ENCODE measurements at places on chromosomes 5 and 9.

DNA sequence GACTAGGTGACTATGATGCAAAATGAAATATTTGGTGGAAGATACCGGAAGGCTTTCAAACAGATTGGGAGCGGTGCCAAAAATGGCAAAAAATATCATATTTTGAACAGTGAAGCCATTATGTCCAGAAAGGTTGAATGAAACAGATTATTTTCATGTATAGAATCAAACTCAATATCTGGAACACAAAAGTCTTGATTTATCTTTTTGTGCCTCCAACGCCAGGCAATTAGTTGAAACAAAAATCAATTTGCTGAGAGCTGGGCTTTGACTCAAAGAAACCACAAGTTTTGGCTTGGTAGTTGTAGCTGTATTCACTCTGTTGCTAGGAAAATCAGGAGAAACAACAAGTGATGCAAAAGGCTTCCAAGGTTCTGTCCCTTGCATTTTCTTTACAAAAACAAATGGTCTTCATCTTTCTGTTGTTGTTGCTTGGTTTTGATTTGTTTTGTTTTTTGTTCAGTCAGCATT is 421.7 kb upstream of the TYRP1 start:
- DNase-seq: no peak

DNA sequence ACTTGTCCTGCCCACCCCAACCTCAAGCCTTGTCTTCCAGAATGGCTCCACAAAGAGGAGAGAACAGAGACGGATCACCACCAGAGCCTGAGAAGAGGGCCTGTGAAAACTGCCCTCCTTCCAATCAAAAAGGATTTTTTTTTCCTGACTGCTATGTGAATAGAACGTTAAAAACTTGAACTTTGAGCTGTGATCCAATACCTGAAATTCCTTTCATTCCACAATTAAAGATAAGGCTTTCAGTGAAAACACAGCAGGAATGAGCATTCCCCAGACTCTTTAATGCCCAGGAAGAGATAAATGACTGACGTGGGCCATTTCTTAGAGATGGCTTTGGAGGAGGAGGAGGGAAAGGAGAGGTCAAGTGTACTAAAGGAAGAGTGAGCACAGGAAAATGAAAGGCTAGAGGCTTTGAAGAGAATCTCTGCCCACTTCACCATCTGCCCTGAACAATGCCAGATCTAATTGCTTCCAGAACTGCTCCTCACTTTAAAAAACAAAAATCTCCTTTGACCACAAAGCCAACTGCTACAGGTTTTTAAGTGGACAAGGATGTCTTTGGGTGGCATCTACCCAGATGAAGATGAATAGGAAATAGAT is 177.9 kb upstream of the MAP3K1 start:
- no peak for DNase-seq

DNA sequence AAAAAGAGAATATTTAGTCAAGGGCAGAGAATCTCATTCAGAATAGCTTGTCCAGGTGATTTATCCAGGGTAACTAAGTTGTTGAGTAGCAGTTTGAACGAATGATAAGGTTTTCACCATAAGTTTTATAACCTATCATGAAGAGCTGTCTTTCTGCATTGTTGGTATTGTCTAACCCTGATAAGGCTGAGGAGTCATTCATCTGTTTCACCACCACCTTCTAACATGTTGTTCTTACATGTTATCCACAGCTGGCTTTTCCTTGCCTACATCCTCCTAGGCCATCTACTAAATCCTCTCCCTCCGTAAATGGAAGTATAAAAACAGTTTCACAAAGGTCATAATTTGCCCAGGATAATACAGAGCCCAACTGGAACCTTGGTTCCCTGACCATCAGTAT is 24.1 kb downstream of the ZNF462 start:
- DNase-seq: no peak

GRCh38 chr5:8396756-8397155 is 527.8 kb downstream of the MTRR start:
- no peak for DNase-seq

DNA sequence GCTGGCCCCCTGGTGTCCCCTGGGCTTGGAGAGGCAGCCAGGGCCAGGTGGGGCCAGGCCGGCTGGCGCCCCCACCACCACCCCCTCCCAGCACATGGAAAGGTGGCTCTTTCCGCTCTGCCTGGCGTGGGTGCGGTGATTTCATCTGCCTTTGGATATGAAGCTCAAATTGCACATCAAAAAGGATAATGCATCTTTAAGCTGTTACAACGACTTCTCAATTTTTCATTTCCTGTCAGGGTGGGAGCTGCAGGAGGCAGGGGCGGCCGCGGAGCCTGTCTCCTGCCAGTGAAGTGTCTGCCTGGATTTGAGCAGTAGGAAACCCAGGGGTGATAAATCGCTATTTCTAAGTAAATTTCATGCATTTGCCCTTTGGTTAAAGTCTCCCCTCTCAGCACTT is 169.2 kb upstream of the MVB12B start:
- DNase-seq: no peak

Measured in NCI-H2171 (cell line).